ENCODE measurements at places on chromosomes 7 and 10. TPM values are rescaled to one million over a fixed set of nuclear protein-coding genes. Genes with fewer than 3 reads are reported as not detected.

The TACC2 gene
- total RNA-seq: 10.7 TPM

- no peaks in the 10 kb centered on the region for H3K36me3 ChIP-seq
- H3K4me3 ChIP-seq: peak overlapping the region; percentile 42
- peaks cover 100% of the 10 kb centered on the region for H3K27me3 ChIP-seq
Measured at GRCh38 chr7:155806096-155806871, 6.0 kb downstream of the SHH start.

- no peak overlapping the region for H3K27ac ChIP-seq
- DNase-seq: no peak
- no peaks in the 10 kb centered on the region for H3K36me3 ChIP-seq
- no peak overlapping the region for H3K4me3 ChIP-seq
- no peaks in the 10 kb centered on the region for H3K27me3 ChIP-seq
Measured at GRCh38 chr10:58475322-58476277, 37.1 kb upstream of the BICC1 start.

GRCh38 chr7:51589111-51589510 is 272.5 kb upstream of the COBL start:
- no peak overlapping the region for H3K4me3 ChIP-seq
- no peaks in the 10 kb centered on the region for H3K27me3 ChIP-seq
- DNase-seq: no peak
- H3K36me3 ChIP-seq: no peaks in the 10 kb centered on the region

GRCh38 chr10:119640875-119641526 is 10.2 kb upstream of the BAG3 start:
- H3K4me3 ChIP-seq: no peak overlapping the region
- no peaks in the 10 kb centered on the region for H3K4me1 ChIP-seq
- no peaks in the 10 kb centered on the region for H3K36me3 ChIP-seq
- no peak for DNase-seq
- no peak overlapping the region for H3K27ac ChIP-seq

DNA sequence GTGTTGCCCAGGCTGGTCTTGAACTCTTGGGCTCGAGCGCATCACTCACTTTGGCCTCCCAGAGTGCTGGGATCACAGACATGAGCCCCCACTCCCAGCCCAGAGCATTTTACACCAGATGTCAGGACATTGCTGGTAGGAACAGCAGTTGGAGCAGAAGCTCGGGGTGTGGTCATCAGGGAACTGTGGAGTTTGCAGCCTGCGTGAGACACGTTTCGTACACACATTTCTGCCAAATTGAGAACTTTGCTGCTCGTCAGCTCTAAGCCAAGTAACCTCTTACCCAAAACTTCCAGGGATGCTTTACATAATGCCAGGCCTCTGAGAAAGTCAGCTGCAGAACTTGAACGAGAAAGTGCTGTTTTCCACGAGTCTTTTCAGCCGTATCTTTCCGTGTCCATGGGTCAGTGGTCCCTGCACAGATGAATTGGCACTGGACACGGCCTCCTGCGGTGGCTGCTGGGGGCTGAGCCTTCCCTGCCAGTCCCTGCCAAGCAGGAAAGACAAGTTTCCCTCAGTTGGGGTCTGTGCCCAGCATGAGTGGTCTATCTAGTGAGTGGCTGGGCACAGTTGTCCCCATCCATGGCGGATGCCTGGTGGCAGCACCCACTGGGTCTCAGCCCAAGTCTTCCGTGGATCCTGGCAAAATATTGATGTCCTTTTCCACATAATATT is 54.4 kb downstream of the DNAJB6 start:
- no peak overlapping the region for H3K4me3 ChIP-seq
- peaks cover 3% of the 10 kb centered on the region for H3K36me3 ChIP-seq
- H3K27me3 ChIP-seq: no peaks in the 10 kb centered on the region
- H3K4me1 ChIP-seq: no peaks in the 10 kb centered on the region

GRCh38 chr7:39430909-39431641 is 135.1 kb upstream of the YAE1 start:
- no peaks in the 10 kb centered on the region for H3K36me3 ChIP-seq
- no peak overlapping the region for H3K27ac ChIP-seq
- no peak overlapping the region for H3K4me3 ChIP-seq
- no peaks in the 10 kb centered on the region for H3K27me3 ChIP-seq
- peaks cover 22% of the 10 kb centered on the region for H3K4me1 ChIP-seq
- DNase-seq: no peak

DNA sequence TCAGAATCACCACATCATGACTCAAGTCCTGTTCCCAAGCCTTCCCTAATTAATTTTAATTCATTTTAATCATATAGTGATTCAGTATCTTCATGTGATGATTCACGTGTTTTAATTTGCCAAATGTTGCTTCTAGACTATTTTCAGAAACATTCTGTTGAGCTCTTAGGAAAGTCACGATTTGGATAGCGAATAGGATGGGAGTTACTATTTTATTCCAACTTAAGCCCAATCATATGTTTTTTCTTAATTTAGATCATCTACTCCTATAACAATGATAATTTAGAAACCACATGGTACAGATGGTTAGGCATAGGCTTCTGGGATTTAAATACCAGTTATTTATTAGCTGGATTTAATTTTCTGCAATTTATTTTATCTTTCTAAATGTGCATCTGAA is 49.1 kb downstream of the RAPGEF5 start:
- no peaks in the 10 kb centered on the region for H3K27me3 ChIP-seq
- no peaks in the 10 kb centered on the region for H3K4me1 ChIP-seq
- no peak for DNase-seq
- no peak overlapping the region for H3K27ac ChIP-seq
- H3K4me3 ChIP-seq: no peak overlapping the region

DNA sequence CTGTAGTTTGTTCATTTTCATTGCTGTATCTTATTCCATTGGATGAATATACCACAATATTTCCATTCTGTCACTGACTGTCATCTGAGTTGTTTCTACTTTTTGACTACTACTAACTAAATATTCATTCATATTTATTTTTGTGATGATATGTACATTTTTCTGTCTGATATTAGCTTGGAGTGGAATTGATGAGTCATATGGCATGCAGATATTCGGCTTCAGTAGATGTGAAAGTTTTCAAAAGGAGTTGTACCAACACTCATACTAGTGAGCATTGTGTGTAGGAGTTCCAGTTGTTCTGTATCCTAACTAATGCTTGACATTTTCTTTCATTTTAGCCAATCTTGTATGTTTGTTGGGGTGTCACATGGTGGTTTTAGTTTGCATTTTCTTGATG is 7.7 kb downstream of the RUNDC3B start:
- H3K36me3 ChIP-seq: no peaks in the 10 kb centered on the region
- no peak overlapping the region for H3K27ac ChIP-seq
- DNase-seq: no peak
- H3K4me1 ChIP-seq: no peaks in the 10 kb centered on the region
- no peak overlapping the region for H3K4me3 ChIP-seq
- peaks cover 3% of the 10 kb centered on the region for H3K27me3 ChIP-seq

- no peaks in the 10 kb centered on the region for H3K27me3 ChIP-seq
- H3K4me3 ChIP-seq: no peak overlapping the region
- DNase-seq: no peak
- H3K27ac ChIP-seq: no peak overlapping the region
Measured at GRCh38 chr7:505171-505570, 14.5 kb downstream of the PDGFA start.

GRCh38 chr7:25353196-25353595 is 124.9 kb upstream of the NPVF start:
- no peaks in the 10 kb centered on the region for H3K36me3 ChIP-seq
- no peak for DNase-seq
- no peaks in the 10 kb centered on the region for H3K4me1 ChIP-seq
- H3K4me3 ChIP-seq: no peak overlapping the region

DNA sequence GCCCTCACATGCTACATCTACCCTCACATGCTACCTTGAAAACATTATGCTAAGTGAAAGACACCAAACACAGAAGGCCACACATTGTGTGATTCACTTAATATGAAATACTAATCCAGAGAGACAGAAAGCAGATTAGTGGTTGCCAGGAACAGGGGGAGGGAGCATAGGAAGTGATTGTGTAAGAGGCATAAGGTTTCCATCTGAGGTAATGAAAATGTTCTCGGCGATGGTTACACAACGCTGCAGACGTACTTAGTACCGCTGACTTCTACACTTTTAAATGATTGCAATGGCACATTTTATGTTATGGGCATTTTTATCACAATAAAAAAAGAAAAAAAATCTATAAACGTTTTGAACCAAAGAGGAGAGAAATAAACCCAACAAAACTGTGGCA is 742.3 kb downstream of the TYW1 start:
- no peak for DNase-seq
- no peak overlapping the region for H3K27ac ChIP-seq
- no peaks in the 10 kb centered on the region for H3K27me3 ChIP-seq
- H3K4me3 ChIP-seq: no peak overlapping the region

GRCh38 chr7:112874909-112875308 is 84.7 kb upstream of the TMEM168 start:
- no peaks in the 10 kb centered on the region for H3K4me1 ChIP-seq
- no peak overlapping the region for H3K27ac ChIP-seq
- no peaks in the 10 kb centered on the region for H3K36me3 ChIP-seq

DNA sequence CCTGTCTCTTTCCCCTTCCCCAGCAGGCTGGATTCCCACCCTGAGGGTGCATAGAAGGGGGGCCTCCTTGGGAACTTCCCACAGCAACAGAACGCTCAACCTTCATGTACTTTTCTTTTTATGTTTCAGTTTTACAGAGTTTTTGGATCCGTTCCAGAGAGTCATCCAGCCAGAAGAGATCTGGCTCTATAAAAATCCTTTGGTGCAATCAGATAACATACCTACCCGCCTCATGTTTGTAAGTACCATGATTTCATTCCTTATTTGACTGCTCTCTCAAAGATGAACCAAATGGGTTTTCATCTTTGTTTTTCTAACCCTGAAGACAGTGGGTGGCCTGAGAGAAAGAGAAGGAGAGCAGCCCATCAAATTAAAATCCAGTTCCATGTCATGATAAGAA is 46.7 kb downstream of the PLPP4 start:
- no peak overlapping the region for H3K4me3 ChIP-seq
- no peak overlapping the region for H3K27ac ChIP-seq
- no peak for DNase-seq
- no peaks in the 10 kb centered on the region for H3K27me3 ChIP-seq
- no peaks in the 10 kb centered on the region for H3K36me3 ChIP-seq
- peaks cover 10% of the 10 kb centered on the region for H3K4me1 ChIP-seq

DNA sequence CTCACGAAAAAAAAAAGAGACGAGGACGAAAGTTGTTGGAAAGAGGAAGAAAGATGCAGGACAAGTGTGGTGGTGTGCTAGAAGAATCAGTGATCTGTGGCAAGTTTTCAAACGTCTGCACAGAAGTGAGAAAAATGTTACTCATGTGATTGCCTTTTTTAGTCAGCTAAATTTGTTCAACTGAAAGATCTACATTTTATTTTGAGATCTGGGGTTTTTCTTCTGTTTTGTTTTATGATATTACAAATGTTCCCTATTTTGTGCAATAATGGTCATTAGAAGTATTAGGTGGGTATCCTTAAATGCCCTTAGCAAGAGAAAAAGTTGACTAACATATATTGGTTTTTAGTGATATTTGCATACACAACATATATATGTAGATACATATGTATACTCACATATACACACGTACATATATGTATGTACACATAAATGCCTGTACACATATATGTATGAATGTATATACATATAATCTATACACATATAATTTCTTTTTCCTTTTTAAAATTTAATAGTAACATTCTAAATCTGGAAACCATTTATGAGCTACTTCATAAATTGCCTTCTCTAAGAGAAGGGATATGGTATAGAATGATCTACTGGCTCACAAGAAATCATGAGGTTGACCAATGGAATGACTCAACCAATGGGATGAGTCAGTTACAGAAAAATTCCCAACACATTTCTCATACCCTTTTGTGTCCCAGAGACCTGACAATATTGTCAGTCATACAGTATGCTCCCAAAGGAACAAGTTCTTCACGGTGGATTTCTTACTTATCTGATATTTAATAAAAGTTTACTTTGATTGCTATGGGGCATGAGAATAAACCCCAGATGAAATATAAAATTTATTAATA is 38.4 kb downstream of the SLC39A12 start:
- H3K27me3 ChIP-seq: no peaks in the 10 kb centered on the region
- H3K4me3 ChIP-seq: no peak overlapping the region
- DNase-seq: no peak
- no peak overlapping the region for H3K27ac ChIP-seq
- no peaks in the 10 kb centered on the region for H3K4me1 ChIP-seq
- H3K36me3 ChIP-seq: no peaks in the 10 kb centered on the region

Measured in neural progenitor cell (in vitro differentiated cells).